T-helper 17 cell (primary cell): ENCODE measurements at places on chromosomes 1 and 21. TPM values are rescaled to one million over a fixed set of nuclear protein-coding genes. Genes with fewer than 3 reads are reported as not detected.

The ASAP3 gene
- total RNA-seq: 6.4 TPM

The CCDC27 gene
- not detected for total RNA-seq

The SWT1 gene
- 6.6 TPM for total RNA-seq

The EVA1C gene
- 21.9 TPM for total RNA-seq

The SYT2 gene
- not detected for total RNA-seq

The EPHA8 gene
- total RNA-seq: not detected

The HEYL gene
- 0.10 TPM for total RNA-seq

The TCP10L gene
- total RNA-seq: not detected

The FAAH gene
- 9.4 TPM for total RNA-seq

The RNF223 gene
- not detected for total RNA-seq

The ZBTB8A gene
- not detected for total RNA-seq

The IGSF3 gene
- total RNA-seq: 0.16 TPM

The SYT11 gene
- total RNA-seq: 27.0 TPM

The PRELP gene
- not detected for total RNA-seq

The OR2T29 gene
- not detected for total RNA-seq

The CFHR5 gene
- total RNA-seq: not detected

The LYPD8 gene
- not detected for total RNA-seq

The TMEM51 gene
- not detected for total RNA-seq

The KRTAP21-2 gene
- not detected for total RNA-seq

The TPTE gene
- total RNA-seq: not detected

The TMEM54 gene
- not detected for total RNA-seq

The GIPC2 gene
- not detected for total RNA-seq

The CNIH3 gene
- 2.8 TPM for total RNA-seq

The NPR1 gene
- not detected for total RNA-seq

The MAP3K21 gene
- 1.9 TPM for total RNA-seq

The OR10J1 gene
- not detected for total RNA-seq

The MEX3A gene
- not detected for total RNA-seq

The AGT gene
- total RNA-seq: not detected

The LORICRIN gene
- total RNA-seq: not detected

The RIMS3 gene
- total RNA-seq: 1.7 TPM
